ENCODE measurements at places on chromosomes 5 and 9. TPM values are rescaled to one million over a fixed set of nuclear protein-coding genes. Genes with fewer than 3 reads are reported as not detected.
A peak's percentile ranks its signal among the peaks of the same experiment; 100 is the strongest.

DNA sequence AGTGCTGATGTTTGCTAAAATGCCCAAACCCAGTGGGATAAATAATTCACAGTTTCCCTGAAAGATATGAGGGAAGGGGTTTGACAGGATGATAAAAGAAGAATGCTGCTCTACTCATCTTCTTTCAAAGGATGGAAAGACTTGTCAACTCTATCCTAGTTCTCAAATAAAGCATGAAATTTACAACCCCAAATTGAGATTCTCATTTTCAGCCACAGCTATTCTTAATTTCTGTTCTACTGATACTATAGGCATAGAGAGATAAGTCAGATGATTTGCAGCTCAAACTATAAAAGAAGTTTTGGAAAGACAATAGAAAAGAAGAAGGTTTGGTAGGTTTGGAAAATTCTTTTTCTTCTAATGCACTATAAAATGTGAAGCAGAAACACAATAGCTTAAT, 542.6 kb downstream of the CSNK1G3 start:
- DNase-seq = no peak

- no peak for DNase-seq
Observed at GRCh38 chr5:30041291-30041690, 1152.2 kb upstream of the CDH6 start.

DNA sequence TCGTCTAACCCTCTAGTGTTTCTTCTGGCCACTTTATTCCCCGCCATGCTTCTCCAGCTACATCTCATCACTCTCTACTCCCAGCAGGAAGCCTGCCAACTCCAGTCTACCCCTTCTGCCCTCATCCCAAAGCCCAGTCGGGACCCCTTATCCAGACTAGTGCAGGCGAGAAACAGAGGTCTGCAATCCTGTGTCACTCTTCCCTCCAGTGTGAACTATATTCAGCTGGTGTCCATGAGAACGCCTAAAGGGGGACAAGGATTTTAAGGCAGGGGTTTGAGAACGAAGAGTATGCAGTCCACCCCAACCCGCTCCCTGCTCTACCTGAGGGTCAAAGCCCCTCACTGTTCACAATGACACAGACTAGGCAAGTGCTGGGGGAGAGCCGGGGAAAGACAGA, 41.7 kb upstream of the GABRP start:
- no peak for DNase-seq

ADAMTS12 gene
- total RNA-seq = 4.1 TPM

- DNase-seq = no peak
Observed at GRCh38 chr5:7886849-7887475, 18.0 kb downstream of the MTRR start.

GRCh38 chr5:150272531-150272930, 17.0 kb downstream of the CAMK2A start:
- no peak for DNase-seq

GRCh38 chr5:102889033-102889432, 133.9 kb downstream of the PAM start:
- no peak for DNase-seq

DNA sequence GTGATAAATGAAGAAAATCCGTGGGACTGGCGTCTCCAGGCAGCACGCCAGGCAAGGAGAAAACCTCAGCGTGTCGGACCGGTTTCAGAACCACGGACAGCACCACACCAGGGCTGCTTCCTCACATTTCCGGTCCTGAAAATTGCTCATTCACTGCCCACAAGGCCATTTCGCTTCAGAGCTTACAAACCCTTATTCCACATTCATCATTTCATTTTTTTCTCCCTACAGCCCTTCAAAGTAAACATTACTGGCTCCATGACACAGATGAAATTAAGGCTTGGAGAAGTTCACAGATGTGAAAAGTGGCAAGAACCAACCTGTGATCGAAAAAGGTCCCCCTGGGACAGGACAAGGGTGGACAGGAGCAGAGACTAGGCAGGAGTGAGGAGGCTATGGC, 1.5 kb upstream of the GPRIN1 start:
- DNase-seq = peak; percentile 50

ANKRD18A gene
- total RNA-seq = 2.4 TPM

ENHO gene
- not detected for total RNA-seq

SNX30 gene
- 22.5 TPM for total RNA-seq

NDOR1 gene
- 28.6 TPM for total RNA-seq

LCN10 gene
- 0.21 TPM for total RNA-seq

- DNase-seq = no peak
Observed at GRCh38 chr9:114250235-114250568, 72.7 kb upstream of the ORM1 start.

DNA sequence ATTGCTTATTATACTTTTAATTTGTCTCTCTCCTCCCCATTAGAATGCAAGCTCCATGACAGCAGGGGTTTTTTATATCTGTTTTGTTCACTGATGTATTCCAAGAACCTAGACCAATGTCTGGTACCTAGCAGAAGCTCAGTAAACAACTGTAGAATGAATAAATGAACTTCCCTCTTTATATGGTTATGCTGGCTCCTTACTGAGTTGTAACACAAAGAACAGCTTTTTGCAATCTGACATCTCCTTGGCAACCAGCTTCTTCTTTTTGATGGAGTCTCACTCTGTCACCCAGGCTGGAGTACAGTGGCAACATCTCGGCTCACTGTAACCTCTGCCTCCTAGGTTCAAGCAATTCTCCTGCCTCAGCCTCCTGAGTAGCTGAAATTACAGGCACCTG, 13.6 kb downstream of the TRMO start:
- DNase-seq = no peak

DNA sequence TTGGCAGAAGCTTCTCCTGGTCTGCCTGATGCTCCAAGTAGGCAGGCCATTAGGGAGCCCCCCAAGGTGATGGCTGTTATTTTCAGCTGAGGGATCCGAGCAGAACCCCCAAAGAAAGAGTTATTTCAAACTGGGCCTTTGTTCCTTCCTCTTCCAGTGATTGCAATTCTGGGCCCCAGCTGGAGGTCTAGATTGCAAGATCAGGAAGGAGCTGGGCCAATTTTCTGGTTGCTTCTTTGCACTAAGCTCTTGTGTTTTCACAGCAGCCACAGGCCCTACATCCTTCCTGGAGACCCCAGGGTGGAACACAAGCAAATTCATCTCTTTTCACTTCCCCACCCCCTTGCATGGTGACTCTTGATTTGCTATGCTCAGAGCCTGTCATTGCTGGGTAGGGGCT, 215.0 kb downstream of the SEMA6A start:
- DNase-seq = no peak

GRCh38 chr5:163978897-163979296, 473.5 kb downstream of the MAT2B start:
- DNase-seq = no peak

DNA sequence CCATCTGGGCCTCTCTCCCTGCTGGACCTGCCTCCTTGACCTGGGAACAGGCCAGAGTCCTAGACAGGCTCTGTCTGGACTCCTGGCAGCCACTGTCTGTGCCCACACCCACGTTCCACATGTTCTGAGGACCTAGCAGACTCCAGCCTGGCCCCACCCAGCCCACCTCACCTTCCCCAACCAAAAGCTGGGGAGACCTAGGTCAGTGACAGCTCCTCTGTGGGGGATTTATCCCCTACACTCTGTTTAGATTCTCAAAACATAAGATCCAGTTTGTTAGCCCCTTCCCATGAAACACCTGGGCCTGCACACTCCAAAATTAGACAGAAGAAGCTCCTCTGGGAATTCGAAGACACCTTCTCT, 59.8 kb upstream of the ADAMTS2 start:
- no peak for DNase-seq

DNA sequence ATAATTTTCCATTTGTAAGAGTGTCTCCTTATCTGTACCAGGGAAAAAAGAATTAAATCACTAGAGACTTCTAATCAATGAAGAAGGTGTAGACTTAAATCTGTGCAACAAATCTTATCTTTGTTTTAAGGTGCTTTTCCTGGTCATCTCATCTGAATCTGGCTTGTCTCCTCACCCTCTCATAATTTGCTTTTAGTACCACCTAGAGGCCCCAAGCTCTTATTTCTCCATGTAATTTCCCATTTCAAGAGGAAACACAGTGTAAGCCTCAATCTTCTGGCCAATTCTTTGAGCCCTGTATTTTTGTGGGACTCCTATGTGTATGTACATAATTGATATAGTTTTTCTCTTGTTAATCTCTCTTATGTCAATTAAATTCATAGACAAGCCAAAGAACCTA, 1975.3 kb upstream of the CDH6 start:
- DNase-seq = no peak

DNA sequence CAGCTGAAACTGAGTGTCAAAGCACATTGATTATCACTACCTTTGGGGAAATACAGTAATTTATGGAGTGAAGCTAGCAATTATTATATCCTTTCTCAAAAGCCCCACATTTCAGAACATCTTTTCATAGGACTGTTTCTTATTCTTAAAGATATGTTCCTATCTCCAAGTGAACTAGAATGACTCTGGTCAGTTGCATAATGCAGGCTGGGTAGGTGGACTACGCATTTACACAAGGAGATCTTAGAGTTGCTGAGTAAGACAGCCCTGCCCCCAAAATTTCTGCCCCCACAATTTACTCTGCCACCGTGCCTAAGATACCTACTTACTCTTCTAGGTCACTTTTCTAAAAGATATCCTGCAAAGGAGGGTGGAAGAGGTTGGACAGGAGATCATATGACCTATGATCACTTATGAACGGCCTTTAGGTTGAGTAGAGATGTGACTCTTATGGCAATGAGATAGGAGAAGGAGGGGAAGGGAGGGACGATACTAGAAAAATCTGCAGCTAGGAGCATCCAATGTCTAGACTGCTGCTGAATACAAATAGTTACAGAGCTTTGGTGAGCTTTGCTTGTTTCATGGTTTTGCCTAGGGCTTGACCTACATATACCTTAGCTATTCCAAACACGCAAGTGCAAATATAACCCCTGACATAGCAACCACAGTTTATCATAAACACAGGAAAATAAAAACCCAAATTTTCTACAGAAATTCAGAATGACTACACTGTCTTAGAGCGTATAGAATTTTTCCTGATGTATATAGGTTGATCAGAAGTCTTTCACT, 121.7 kb downstream of the GLIS3 start:
- no peak for DNase-seq

- DNase-seq = no peak
Observed at GRCh38 chr5:31962351-31962751, 211.8 kb downstream of the GOLPH3 start.

- no peak for DNase-seq
Observed at GRCh38 chr5:72157625-72157962, 50.3 kb downstream of the MAP1B start.

- no peak for DNase-seq
Observed at GRCh38 chr9:9341203-9341602, 1271.6 kb downstream of the PTPRD start.

DNA sequence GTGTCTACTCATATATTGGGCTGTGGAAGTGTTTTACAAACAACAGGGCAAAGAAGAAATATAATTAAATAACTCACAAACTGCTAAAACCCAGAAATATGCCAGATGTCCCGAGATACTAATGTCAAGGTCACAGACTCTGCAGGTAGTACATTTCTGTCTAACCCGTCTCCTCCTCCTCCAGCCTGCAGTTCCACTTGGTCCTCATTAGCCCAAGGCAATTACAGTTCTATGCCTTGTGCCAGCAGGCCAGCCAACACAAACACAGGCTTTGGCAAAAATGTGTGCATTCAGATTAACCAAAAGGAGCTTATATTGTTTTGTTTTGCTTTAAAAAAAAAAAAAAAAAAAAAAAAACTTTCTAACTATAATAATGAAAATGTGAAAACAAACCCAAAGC, 148.8 kb downstream of the MYO10 start:
- no peak for DNase-seq

TOMM5 gene
- 127 TPM for total RNA-seq

MOCS2 gene
- 32.0 TPM for total RNA-seq

- no peak for DNase-seq
Observed at GRCh38 chr9:124260769-124261603, 3.2 kb downstream of the NEK6 start.

- DNase-seq = no peak
Observed at GRCh38 chr9:20023961-20024571, 235.2 kb upstream of the SLC24A2 start.

- DNase-seq = no peak
Observed at GRCh38 chr9:110241858-110242321, 14.4 kb downstream of the TXN start.

GRCh38 chr9:132171702-132172101, 9.8 kb downstream of the NTNG2 start:
- no peak for DNase-seq

DNA sequence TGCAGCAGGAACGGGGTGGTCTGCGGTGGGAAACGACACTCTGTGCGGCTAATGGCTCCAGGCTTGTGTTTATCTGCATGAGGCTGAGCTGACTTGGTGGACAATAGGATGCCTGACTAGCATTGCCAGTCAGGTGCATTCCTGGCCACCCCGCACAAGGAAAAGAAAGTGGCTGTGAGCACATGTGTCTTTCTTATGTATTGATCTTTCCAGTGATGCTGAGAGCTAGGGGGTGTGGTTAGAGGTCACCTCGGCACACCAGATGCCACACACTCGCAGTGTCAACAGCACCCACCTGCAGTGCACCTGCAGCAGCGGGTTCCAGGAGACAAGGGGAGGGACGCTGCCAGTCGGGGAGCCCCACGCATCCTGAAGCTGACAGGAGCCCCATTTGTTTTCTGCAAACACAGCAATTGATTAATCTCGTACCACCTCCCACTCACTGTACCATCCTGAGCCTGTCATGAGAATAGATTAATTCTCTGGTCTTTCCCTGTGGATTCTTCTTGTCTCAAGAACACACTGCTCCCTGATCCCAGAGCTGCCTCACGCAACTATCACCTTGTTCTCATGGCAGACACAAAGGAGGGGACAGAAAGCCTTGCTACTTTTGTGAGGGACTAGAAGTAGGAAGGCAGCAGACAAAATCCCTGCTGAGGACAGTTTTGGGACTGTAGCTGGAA, 251.7 kb upstream of the WWC1 start:
- no peak for DNase-seq

- no peak for DNase-seq
Observed at GRCh38 chr5:50325237-50325832, 115.8 kb downstream of the EMB start.

DNA sequence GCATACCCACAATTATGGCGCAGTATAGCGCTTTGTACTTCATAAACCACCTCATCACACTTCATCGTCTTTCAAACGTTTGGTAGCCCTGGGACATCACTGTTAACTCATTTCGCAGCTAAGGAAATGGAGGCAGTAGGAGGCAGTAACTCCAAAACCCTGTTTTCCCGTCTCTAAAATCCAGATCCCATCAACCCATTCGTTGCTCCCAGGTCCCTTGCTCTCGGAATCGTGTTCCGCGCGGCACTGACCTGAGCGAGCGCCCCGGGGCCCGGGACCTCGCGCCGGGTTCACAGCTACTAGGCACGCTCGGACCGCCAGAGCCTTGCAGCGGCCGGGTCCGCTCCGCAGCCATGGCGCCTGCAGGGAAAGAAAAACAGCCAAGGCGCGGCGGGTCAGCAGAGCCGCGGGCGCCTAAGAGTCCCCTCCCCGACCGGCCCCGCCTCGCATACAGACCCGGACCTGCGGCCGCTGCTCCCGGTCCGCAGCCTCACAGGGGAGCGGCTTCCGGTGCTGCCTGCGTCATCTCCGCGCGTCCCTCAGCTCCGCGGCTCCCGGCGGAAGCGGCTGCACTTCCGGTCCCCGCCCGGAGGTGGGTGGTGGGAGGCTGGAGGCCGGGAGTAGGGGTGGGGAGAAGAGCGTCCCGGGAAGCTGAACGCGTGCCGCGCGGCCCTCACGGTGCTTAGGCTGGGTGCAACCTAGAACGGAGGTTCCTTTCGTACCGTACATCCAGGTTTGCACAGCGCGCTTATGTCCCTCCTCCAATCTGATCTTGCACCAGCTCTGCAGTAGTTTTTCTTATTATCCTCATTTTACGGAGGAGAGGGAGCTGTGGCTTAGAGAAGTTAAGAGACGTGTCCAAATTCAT, at the start of gene FBXW2:
Gene FBXW2, minus strand, starts transcription at position 519 of the 868 bp plus-strand sequence. CDS start 5,158 bp downstream, outside the sequence.
- DNase-seq = peak; percentile 42

- DNase-seq = no peak
Observed at GRCh38 chr5:93930098-93930497, 188.7 kb upstream of the POU5F2 start.

IL9 gene
- total RNA-seq = not detected

FSD1L gene
- total RNA-seq = 4.9 TPM

Measured in kidney epithelial cell (primary cell).